ENCODE measurements at places on chromosomes 13 and 19.
A peak's percentile ranks its signal among the peaks of the same experiment; 100 is the strongest.

GRCh38 chr13:102294407-102295018, 107.3 kb downstream of the FGF14 start:
- DNase-seq = no peak

- DNase-seq = no peak
Observed at GRCh38 chr13:23372264-23372906, 61.1 kb downstream of the SACS start.

DNA sequence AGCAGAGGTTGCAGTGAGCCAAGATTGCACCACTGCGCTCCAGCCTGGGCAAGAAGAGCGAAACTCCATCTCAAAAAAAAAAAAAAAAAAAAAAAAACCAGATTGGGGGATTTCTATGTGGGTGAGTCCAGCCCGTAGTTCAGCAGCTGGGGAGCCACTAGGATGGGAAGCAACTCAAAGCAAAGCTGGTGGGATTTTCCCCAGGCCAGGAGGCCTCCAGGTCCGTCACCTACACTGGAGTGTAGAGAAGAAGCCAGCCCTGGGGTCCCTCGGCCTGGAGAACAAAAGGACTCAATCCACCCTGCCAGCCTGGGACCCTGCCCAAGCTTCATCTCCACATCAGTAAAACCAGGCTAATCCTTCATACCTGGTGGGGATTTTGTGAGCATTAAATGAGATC, 121.3 kb upstream of the CACNA1A start:
- no peak for DNase-seq

GRCh38 chr19:1066748-1067340, at the start of gene ARHGAP45:
Gene ARHGAP45, plus strand, starts transcription at chr19:1067167. Its CDS starts 239 bp downstream, at chr19:1067406.
- no peak for DNase-seq

DNA sequence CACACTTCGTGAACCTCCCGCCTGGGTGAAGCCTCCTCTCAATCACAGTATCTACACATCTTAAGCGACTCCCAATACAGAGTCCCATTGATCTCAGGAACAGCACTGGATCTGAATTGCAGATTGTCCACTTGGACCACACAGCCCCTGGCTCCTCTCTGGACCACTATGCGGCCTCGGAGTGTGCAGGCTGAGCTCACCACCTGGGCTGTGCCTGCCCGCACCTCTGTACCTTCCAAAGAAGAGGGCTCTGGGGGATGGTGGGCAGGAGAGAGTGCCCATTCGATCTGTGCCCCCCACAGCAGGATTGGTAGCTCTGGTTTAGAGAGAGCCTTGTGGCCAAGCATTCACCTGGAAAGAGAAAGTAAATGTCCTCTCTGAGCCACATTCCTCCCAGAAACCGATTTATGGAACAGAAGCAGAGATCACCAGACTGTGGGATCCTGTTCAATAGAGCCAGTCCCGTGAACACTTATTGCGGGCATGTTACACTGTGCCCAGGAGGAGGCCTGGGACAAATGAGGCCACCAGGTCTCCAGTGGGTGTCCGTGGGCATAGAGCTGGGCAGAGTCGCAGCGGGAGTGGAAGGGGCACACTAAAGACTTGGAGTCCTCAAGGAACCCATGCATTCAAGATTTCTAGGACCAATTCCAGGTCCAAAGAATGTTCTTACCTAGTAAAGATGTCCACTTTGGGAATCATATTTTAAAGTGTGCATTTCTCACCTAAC, 141.6 kb upstream of the SOX1 start:
- no peak for DNase-seq

DNA sequence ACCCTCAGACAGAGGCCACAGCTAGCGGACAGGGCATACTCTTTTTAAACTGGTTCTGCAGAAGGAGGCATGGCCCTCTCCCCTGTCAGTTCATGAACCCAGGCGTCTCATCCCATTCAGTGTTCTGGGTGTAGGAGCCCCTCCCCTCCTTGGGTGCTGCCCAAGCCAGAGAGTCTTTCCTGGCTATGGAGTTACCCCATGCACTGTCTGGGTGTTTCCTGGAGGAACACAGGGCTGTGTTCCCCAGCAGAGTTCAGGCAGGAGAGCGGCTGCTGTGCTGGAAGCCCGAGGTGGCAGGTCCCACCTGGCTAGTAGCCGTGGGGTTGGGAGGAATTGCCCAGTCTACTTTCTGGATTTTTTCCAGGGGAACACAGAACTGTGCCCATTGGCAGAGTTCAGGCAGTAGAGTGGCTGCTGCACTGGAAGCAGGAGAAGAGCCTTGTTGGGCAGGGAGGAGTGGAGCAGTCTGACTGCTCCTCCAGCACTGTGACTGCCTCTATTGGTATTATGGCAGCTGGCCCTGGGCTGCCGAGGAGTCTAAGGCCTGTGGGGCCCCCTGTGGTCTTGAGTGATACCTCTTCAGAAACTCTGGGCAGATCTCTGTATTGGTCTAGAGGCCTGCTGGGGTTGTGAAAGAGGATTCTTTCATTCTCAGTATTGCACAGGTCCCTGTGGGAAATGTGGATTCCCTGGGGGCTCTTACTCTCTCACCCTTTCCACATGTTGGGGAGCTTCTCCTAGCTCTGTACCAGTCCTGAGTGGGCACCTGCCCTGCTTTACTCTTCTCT, 168.3 kb downstream of the PCDH20 start:
- DNase-seq = no peak

GRCh38 chr13:108448891-108449290, 179.4 kb downstream of the TNFSF13B start:
- no peak for DNase-seq

GRCh38 chr19:17402982-17403855, 2.2 kb downstream of the BST2 start:
- no peak for DNase-seq

DNA sequence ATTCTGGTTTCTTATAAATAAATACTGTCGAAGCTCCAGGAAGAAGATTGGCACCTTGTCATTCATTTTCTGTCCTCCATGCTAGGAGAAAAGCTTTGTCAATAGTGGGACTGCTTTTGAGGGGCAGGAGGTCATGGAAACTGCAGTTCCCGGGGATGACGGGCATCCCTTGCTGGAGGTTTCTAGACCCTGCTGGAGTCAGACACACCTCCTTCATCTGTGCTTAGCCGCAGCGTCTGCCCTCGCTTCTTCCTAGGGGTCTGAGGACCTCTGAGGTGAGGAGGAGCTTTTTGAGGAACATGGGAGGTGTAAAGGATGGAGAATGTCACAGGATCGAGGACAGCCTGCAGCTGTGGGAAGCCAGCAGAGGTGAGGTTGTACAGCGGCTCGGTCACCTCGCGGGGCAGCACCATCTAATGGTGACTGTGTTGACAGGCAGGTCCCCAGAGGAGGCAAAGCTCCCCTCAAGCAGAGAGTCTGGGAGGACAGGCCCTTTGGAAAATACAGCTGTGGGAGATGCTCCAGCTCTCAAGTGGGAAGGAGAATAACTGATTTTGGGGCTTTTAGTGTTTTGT, 172.7 kb upstream of the RNF113B start:
- no peak for DNase-seq

DNA sequence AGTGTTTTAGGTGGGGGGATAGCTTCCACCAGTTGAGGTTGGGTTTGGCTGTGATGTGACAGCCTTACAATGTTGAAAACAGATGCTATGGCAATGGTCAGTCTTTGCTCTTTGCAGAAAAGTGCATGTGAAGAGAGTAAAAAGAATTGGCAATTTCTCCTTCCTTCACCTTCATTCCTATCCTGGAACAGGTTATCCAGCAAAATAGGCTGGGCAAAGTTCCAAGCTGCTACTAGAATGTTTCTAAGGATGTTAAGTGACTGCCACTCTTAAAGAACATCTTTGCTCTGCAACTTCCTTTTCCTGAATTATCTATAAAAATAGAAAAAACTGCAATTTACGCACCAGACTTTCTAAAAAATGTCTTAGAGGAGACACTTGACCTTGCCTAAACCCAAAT, 50.1 kb upstream of the MYCBP2 start:
- DNase-seq = no peak

- no peak for DNase-seq
Observed at GRCh38 chr19:45769821-45770191, 754 bp upstream of the SIX5 start.

DNA sequence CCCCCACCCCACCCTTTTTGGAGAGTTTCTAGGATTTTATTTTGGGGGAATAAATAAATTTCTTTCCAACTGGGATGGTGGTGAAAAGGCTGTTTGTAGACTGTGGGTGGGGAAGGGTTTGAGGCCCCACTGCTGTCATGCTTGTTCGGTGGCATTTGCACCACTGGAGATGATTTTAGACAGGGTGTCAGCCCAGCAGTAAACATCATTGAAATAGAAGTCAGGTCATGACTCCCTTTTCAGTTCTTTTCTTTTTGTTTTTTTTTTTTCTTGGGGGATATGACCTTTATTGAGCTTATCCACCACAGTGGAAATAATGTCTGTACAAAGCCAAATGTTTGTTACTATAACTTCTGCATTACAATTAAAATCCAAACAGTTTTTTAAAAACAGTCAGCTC, 14.1 kb downstream of the UBAC2 start:
- no peak for DNase-seq

GRCh38 chr19:28332351-28332750, 880.6 kb downstream of the UQCRFS1 start:
- DNase-seq = no peak

- DNase-seq = no peak
Observed at GRCh38 chr13:41382431-41382830, 71.4 kb downstream of the NAA16 start.

GRCh38 chr19:4036576-4037300, 29.2 kb downstream of the PIAS4 start:
- DNase-seq = no peak

- no peak for DNase-seq
Observed at GRCh38 chr13:105202354-105202753, 1333.1 kb downstream of the EFNB2 start.

- DNase-seq = peak; percentile 58
Observed at GRCh38 chr19:3459089-3459881, 21.0 kb downstream of the SMIM24 start.

DNA sequence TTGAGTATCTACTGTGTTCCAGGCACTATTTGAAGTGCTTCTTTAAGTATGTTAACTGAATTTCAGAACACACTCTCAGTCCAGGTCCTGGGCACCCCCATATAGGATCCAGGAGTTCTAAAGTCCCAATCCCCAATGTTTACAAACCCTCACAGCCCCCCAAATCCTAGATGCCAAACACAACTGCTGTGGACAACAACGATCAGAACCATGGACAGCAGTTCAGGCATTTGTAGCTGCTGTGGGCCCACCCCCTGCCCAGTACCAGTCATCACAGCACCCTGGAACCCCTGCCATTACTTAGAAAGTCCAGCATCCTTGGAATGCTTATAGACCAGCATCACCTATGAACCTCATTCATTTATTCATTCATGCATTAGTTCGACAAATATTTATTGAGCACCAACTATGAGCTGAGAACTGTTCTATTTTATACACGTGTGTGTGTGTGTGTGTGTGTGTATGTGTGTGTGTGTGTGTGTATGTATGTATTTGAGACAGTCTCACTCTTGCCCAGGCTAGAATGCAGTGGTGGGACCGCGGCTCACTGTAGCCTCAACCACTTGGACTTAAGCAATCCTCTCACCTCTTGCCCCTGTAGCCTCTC, 19.3 kb upstream of the SDHAF1 start:
- no peak for DNase-seq

DNA sequence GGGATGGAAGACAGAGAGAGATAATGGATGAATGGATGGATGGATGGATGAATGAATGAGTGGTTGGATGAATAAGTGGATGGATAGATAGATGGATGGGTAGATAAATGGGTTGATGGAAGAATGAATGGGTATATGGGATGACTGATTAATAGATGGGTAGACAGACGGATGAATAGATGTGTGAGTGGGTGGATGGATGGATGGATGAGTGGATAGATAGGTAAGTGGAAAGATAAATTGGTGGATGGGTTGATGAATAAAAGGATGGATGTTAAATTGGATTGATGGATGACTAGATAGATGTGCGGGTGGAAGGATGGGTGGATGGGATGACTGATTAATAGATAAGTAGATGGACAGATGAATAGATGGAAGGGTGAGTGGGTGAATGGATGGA, 1.4 kb downstream of the CASP14 start:
- DNase-seq = no peak
